ENCODE measurements at places on chromosomes 11 and 22. TPM values are rescaled to one million over a fixed set of nuclear protein-coding genes. Genes with fewer than 3 reads are reported as not detected.

DNA sequence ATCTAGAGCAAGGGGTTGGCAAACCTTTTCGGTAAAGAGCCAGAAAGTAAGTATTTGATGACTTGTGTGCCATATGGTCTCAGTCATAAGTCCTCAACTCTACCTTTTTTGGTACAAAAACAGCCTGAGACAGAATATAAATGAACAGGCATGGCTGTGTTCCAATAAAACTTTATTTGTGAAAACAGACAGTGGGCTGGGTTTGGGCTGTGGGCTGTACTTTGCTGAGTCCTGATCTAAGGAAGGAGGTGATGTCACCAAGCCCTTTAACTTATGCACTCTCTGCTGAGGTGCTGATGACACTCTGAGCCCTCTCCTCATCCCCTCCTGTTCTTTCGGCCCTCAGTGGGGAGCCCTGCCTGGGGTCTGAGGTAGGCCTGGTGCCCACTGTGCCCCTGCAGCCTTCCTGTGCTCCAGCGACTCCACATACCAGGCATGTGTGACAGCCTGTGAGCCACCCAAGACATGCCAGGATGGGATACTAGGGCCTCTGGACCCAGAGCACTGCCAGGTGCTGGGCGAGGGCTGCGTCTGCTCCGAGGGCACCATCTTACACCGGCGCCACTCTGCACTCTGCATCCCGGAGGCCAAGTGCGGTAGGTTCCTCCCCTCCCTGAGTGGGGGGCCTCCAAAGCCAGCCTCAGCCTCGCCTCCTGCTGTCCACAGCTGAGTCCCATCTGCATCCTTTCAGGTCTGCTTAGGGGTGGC, 85.9 kb upstream of the MYOD1 start:
- no peak for DNase-seq

GRCh38 chr22:30123463-30123862, 43.2 kb downstream of the HORMAD2 start:
- DNase-seq: no peak

GRCh38 chr11:88300888-88301487, 36.5 kb downstream of the CTSC start:
- no peak for DNase-seq

DNA sequence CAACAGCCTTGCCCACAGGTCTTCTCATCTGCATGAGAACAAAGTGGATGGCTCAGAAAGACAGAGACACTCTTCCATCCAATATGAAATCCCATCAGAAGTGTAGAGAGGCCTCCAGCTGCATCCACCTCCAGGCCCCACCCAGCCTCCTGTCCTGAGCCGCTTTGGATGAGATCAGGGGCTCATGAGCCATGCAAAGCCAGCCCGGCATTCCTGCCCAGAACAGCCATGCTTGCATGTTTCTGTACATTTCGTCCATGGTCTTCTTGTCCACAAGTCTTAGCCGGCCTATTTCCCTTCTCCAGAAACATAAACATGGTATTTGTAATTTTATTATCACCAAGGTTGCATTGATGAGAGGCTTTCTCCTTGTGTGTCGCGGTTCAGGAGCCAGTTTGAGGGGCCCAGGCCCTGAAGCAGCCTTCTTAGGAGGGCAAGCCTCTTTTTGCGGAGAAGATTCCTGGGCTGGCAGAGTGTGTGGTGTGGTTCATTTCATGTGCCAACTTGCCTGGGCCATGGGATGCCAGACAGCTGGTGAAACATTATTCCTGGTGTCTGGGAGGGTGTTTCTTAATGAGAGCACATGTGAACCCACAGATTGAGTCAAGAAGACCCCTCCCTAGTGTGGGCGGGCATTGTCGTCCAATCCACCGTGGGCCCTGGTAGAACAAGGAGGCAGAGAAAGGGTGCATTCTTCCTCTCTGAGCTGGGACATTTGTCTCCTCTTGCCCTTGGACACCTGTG, 928.9 kb downstream of the TBC1D22A start:
- DNase-seq: no peak

Gene C11orf21
- 1.7 TPM for polyA plus RNA-seq
